Activated naive CD4-positive, alpha-beta T cell treated with anti-CD3 and anti-CD28 coated beads, Interleukin-2, amount 50 U/mL, for 72 hours (primary cell): ENCODE measurements at places on chromosomes 1 and 21.

DNA sequence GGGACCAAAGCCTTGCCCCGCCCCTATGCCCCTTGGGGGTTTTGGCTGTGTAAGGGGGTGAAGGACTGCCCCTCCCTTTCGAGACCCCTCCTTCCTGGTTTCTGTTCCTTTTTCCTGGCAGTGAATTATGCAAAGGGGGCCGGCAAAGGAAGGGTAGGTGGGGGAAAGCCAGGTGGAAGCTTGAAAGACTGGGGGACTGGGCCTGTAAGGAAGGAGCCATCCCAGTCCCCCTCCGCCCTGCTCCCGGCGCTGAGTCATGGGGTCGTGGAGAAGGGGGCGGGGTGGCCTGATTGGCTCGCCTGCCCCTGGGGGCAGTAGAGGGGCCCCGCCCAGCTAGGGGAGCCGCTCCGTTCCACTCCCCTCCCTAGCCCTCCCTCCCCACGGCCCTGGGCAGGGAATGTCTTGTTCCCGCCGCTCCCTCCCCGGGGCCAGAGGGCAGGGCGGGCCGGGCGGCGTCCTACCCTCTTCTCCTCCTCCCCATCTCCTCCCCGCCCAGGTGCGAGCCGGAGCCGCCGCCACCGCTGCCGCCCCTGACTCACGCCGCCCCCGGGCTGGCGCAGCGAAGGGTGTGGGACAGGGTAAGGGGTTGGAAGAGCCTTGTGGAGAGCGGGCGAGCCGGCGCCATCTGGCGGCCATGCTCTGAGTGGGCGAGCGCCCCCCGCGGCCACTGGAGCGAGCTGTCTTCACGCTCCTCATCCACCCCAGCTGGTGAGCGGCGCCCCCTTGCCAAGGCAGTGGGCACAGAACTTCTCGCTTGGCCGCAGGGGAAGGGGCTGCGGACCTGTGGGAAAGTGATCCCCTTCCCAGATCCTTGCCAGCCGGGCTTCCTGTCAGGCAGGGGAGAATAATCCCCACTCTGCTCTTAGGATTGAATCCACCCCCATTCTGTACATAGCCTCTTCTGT lies 14.7 kb downstream of the ZBTB7B start:
- peak; percentile 93 for DNase-seq

DNA sequence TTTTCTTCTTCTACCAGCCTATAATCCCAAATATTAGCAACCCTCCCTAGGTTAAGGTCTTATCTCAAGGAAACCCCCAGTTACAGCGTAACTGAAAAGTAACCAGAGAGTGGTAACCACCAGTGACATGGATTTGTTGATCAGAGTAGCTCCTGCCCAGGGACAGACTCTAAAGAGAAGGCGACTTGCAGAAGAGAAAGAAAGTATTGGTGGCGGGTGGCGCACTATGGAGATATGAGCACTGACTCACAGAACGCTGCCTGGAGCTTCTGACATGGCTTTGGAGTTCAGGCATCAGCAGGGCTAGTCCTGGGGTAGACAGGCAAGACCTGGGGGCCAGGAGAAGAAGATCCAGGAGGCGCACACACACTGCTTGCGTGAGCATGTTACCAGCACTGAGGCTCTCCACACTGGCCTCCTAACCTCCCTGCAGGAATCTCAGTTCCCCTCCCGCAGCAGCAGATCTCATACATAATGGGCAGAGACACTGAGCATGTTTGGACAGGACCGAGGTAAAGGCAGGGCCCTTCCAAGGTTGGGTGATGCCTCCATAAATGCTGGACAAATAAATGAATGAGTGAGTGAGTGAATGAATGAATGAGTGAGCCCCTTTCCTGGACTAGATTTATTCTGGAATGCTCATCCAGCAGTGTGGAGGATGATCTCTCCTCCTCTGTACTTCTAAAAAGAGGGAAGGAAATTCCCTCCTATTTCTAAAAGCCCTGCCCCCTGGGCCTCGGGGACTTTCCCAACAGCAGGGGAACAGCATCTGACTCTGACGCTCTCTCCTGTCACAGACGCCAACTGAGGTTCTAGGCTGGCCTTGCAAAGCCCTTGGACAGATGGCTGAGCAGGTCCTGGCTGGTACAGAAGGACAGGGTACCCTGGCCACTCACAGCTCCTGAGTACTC lies 175.5 kb downstream of the CLIC6 start:
- DNase-seq = no peak

GRCh38 chr1:156128654-156129597 lies 14.4 kb downstream of the LMNA start:
- DNase-seq = no peak

GRCh38 chr1:151972542-151973248 lies 21.0 kb downstream of the S100A10 start:
- DNase-seq = peak; percentile 36

- DNase-seq = no peak
These were observed 722 bp downstream of the NPHP4 start for GRCh38 chr1:5991381-5992025.

DNA sequence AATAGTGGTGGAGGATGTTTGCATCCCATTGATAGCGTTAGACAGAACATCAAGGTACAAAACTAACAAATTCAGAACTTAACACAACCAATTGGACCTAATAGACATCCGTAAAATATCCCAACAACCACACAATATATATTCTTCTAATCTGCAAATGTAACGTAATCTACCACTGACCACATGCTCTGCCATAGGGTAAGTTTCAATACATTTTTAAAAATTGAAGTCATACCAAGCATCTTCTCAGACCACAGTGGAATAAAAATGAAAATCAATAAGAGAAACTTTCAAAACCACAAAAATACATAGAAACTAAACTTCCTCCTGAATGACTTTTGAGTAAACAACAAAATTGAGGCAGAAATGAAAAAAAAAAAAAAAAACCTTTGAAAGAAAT lies 1087.5 kb downstream of the KCNT2 start:
- DNase-seq = no peak

GRCh38 chr1:14809191-14809981 lies 210.9 kb downstream of the KAZN start:
- DNase-seq = no peak

DNA sequence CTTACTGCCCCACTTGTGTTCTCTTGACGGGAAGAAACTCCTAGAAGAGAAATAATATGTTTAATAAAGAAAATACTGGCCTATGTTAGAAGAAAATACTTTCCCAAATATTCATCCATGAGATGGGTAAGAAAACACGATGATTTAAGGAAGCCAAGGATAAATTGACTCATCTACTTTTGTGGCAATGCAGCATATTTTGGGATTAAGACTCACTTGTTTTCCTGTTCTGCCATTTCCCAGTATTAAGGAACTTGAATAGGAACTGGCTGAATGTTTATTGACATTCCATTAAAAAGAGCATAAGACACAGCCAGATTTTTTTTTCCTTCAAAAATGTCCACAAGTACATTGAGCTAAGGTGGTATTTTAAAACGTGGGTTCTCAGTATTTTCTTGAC lies 10.9 kb upstream of the ADAMTS5 start:
- no peak for DNase-seq

DNA sequence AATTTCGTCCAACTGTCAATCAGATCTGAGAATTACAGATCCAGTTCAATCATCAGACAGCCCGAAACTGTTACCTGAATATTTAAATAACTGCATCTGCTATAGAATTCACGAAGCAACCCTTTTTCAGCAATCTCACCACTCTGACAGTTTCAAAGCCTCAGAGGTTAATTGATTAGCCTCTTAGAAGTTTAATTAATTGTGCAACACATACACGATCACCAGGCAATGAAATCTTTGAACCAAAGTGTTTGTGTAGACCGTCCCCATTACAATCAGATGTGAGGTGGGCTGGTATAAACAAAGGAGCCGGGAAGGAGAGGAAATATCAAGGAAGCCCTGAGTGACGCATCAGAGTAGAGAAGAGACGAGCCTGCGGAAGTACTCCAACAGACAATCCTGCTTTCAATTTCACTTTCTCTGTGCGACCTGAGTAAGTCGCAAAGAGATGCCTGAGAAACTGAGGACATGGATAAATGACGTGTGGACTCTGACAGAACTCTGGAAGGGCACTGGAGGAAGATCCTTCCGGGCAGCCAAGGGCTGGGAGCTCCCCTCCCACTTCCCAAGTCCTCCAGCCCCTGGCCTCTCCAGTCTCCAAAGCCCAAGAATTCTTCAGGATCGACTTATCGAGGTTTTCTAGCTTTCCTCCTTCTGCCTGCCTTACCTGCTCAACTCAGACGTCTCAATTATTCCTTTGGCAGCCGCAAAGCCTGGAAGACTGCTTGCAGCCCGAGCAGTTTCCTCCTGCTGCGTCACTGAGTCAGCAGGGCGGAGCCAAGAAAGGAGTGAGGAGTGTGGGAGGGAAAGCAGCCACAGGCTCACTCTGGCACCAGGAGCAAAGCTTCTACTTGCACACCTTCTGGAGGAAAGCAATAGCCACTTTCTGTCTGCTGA lies at the start of gene RNASEL:
RNASEL (minus strand) TSS at position 757 of the 897 bp plus-strand sequence. CDS start 2,450 bp downstream, outside the sequence.
- DNase-seq = no peak

GRCh38 chr1:168091720-168092550 lies 44.8 kb downstream of the GPR161 start:
- no peak for DNase-seq

GRCh38 chr1:43206600-43207228 lies 34.6 kb downstream of the CFAP57 start:
- no peak for DNase-seq

- no peak for DNase-seq
These were observed 31.9 kb downstream of the KCNC4 start for GRCh38 chr1:110242062-110242461.

DNA sequence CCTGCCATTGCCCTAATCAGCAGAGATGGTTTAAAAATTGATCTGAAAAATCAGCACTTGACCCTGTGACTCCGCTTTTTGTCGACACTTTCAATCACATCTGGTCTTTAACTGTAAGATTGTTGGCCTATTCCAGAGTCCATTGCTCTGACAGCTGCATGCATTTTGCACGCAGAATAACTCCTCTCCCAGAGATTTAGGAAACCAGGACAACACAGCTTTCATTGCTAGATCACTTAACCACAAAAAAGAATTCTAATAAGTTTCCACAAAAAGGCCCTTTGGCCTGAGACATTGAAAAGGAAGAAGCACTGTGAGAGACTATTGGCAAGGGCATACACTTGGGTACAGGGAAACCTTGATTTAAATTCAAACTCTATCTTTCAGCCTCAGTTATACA lies 373.1 kb downstream of the TGFB2 start:
- DNase-seq = no peak

GRCh38 chr1:86779308-86780191 lies 75.2 kb downstream of the SH3GLB1 start:
- no peak for DNase-seq

- peak; percentile 59 for DNase-seq
These were observed 128.6 kb downstream of the PRDM2 start for GRCh38 chr1:13828454-13829151.

DNA sequence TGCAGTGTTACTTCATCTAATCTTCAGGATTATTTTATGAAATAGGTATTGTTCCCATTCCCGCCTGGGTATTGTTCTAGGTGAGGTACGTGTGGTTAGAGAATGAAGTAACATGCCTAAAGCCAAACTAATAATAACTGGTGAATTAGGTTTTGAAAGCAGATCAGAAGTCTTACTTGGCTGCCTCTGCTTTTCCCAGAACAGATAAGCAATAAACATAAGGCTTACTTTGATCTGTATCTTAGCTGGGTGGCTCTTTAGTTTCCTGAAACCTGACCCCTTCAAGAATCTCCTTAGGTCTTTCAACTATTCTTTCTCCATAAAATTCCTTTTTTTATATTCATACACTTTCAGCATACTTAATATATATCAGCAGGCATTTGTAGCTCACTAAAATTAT lies 65.3 kb downstream of the VAV3 start:
- no peak for DNase-seq

- no peak for DNase-seq
These were observed 17.1 kb downstream of the ATP5PF start for GRCh38 chr21:25717491-25718147.

DNA sequence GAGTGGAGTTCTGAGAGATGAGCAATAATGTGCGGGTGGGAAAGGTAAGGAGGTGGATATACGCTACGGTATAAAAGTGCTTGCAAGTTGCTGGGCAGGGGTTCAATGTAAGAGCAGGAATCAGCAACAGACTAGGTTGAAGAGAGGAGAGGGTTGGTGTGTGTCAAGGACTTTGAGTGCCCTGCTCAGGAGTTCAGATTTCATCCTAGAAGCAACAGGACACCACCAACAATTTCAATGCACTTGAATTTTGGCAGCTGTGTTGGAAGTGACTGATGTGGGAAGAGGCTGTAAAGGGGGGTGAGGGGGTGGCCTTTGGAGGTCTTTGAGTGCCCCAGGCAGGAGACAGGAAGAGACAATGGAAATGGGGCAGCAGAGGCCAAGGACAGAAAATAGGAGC lies 57.3 kb downstream of the RHOU start:
- no peak for DNase-seq

DNA sequence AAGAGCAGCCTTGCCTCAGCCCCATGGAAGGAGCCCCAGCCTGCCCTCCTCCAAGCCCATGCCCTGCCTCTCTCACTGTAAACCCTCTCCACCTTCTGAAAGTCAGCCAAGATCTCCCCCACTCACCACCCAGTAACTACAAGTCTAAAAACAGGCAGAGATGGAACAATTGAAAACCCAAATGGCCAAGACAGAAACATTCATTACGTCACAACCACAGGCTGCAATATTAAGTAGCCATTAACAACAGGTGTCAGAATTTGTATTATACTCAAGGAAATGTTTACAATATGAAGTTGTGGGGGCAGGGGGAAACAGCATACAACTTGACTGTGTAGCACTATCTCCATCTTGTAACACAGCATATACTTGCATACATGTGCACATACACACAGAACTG lies 2.4 kb downstream of the IRF6 start:
- no peak for DNase-seq

- DNase-seq = peak; percentile 21
These were observed 43.5 kb downstream of the RRAGC start for GRCh38 chr1:38815903-38816627.

DNA sequence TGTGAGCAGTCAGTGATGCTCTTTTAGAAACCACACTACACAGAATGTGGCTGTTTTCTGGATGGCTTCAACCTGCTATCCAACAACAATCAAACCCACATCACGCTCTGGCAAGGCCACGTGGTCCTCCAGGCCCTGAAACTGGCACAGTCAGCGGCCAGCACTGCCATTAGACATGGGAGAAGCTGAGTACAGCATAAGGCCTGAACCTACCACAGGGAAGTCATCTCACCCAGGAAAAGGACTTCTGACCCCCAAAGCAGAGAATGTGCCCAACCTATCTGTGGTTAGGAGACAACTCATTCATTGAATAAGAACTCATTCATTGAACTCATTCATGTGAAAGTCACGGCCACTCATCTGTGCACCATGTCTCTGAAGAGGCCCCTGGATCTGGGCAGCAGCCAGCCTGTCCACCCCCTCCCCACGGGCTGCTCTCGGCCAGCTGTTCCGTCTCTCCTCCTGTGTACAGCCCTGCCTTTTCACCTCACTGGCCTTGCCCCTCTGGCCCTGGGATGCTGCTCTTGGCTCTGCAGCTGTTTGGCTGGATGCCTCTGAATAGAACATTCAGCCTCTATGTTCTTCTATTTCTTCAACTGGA lies 41.1 kb downstream of the C1orf198 start:
- no peak for DNase-seq

DNA sequence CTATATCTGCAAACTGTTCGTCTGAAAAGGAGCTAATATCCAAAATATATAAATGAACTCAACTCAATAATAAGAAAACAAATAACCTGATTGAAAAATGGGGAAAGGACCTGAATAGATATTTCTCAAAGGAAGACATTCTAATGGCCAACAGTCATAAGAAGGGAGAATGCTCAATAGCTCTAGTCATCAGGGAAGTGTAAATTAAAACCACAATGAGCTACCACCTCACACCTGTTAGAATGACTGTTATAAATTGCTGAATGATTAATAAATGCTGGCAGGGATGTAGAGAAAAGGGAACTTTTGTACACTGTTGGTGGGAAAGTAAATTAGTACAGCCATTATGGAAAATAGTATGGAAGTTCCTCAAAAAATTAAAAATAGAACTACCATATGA lies 21.2 kb upstream of the C1orf115 start:
- no peak for DNase-seq
